ENCODE measurements at places on chromosomes 6 and 20.

GRCh38 chr20:56676001-56676400 is 46.9 kb downstream of the TFAP2C start:
- no peak for DNase-seq

GRCh38 chr20:14761903-14762302 is 424.5 kb upstream of the FLRT3 start:
- DNase-seq: no peak

DNA sequence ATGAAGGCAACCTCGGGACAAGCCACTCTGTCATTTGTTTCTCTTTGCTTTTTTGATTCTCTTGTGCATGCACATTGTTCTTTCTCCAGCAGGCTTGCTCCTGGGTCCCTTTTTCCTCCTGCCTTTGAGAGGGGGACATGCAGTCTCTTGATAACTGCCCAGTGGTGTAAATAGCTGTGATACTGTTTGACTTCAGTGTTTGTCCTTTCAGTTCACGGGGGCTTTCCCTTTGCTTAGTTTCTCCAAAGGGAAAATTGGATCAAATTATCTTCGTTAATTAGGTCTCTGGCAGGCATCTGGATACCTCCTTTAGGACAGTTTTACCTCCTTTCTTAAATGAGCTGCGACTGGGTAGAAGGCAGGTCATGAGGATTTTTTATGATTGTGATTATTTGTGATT is 41.5 kb downstream of the RALGAPB start:
- DNase-seq: no peak

- DNase-seq: no peak
Measured at GRCh38 chr6:88616380-88616779, 347.0 kb downstream of the RNGTT start.

DNA sequence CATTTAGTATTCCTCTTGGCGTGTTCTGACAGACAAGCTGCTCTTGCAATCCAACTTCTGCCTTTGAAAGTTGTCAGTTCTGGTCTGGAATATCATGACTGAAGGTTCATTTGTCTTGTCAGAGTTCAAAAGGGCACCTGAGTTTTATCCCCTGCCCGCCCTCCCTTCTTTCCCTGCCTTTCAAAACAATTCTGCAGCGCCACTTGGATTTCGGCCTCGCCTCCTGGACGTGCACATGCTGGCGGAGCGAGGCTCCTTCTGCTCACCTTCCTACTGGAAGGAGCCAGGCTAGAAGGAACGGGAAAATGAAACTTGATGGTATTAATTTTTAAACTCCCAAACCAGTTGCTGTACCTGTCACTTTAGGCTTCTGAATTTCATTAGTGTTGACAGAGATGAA is 55.7 kb upstream of the HDGFL1 start:
- DNase-seq: no peak

DNA sequence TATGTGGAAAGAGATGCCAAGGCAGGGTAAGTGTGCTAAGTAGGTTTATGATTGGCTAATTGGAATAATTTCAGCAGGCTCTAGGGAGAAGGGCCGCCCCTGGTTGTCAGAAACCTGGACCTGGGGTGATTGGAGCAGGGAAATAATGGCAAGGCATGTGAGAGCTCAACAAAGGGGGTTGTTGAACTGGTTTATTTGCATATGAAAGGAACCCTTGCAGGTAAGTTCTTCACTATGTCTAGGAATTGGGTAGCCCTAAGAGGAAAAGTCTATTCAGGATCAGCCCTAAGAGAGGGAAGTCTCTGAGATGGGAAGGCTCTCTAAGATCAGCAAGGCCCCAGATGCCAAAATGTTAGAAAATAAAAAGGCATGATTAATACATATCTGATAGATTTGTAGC is 175.4 kb upstream of the PRND start:
- DNase-seq: no peak

DNA sequence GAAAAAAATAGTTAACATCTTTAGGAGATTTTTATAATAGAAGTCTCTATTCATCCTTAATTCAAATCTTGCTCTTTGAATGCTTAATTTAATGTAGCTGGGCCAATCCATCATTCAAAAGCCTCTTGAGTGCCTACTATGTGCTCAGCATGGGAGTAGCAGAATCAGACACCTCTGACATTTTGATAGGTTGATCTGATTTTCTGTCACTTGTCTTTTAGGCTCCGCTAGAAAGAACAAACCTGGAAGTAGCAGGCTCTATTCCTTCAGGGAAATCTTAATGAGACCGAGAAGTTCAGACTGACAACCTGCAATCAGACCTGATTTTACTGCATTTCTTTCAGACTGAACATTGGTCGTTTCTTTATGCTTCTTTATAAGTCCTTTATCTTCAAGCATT is 588.6 kb upstream of the MANEA start:
- DNase-seq: no peak

DNA sequence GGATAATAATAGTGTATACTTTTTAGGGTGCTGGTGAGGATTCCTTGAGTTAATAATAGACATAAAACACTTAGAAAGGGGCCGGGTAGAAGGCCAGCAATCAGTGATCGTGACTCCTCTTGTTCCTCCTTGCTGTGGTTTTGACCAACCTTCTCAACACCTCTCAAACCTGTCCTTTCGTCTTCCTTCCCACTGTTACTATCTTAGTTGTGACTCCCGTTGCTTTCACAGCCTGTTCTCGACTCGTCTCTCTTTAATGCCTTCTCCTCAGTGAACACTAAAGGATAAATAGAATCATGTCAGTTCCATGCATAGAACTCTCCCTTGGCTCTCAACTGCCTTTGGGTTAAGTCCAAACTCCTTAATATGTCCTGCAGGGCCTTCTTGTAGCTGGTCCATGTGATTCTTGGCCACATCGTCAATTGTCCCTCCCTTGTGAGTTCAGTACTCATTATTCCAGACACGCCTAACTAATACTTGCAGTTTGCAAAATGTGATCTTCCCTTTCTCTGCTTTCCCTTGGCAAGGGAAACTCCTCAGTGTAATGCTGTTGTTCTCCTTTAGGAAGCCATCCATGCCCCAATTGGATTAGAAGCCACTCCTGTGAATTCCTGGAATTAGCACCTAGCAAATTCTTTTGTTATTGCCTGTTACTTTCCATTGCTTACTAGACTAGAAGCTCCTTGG is 164.9 kb downstream of the UTRN start:
- no peak for DNase-seq
